ENCODE measurements at places on chromosomes 7 and 10.

DNA sequence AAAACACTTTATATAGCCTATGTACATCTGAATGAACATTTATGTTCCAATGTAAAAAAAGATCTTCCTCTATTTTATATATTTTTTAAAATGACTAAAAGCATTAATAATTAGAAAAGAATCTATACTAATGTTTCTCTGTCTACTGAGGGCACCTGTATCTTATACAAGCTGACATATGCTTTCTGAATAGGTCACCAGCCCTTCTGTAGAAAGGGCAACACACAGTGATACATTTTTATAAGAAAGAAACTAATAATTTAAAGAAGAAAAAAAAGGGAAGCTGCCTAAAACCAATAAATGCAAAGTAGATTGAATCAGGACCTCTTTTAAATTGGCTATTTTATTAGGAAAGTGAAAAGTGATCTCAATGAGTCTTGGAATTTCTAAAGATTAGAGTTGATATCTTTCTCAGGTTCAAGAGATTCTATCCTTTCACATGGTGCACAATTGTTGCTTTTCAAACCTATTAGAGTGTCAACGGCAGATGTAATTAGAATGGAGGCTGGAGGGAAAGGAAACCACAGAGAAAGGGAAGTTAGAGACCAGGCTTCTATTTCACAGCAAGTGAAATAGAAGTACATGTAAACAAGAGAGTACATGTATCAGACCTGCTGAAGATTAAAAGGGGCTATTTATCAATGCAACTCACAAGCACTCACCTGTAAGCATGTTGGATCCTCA lies 6.3 kb downstream of the MTPN start:
- no peak for DNase-seq

DNA sequence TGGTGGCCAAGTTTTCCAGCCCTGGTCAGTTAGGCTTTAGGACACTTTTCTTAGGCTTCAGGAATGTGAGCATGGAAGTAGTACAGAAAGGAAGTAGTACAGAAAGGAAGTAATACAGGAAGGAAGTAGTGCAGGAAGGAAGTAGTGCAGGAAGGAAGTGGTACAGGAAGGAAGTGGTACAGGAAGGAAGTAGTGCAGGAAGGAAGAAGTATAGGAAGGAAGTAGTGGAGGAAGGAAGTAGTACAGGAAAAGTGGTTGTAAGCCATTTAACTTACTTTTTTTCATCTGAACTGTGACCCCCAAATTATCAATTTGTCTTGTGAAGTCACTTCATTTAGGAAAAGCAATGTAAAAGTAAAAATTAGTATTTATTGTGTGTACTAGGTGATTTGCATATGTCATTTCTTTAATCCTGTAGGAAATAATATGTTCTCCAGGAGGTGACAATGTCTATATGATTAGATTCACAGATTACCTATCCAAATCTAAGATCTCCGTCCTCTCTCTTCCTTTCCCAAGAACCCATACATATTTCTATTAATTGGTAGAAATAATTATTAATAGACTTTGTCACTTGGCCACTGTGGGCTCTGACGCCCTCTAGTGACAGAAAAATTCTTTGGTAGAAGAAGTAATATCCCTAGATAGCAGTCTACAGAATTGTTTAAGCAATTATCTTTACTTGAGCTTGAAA lies 3.9 kb upstream of the FAS start:
- DNase-seq, result no peak

DNA sequence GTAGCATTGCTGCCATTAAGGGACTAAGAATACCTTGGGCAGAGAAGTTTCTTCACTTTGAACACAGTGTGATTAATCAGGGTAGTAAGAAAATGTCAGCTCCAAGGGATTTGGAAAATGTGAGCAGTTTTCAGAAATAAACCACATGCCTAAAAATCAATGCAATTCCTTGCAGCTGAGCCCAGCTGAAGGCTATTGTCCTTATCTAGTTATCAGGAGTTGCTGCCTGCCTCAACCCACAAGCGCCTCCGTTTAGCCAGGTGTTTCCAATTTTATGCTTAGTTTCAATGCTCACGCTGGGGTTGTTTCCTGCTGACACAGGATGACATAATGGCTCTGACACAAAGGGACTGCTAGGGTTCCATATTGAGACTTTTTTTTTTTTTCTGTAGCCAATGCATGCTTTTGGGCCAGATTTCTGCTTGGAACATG lies 132.3 kb upstream of the ANK3 start:
- no peak for DNase-seq

DNA sequence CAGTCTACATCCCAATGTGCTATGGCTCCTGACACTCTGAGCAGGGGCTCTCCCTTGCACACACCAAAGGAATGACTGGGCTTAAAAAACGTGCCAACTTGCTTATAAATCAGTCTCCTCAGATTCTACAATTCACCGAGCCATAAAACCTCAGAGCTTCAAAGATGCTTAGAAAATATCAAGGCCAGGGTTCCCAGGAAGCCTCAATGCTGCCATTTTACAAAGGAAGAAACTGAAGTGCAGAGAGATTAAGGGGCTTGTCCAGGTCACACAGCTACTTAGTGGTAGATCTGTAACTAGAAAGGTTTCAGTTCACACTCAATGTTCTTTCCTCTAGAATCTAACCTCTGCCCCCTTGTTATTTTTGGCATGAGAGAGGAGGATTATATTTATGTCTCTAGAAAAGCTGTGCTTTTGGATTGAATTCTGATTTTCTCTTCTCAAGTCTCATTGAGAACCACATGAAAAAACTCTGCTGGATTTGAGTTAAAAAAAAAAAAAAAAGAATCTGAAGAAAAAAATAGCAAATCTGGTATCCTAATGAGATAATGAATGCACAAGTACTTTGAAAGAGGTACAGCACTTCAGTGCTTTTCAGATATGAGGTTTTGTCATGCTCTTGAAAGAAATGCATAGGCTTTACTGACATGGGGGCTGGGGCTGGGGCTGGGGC lies 22.3 kb upstream of the TSPAN33 start:
- no peak for DNase-seq

- DNase-seq, result no peak
Measured at GRCh38 chr7:26787701-26788100, 76.7 kb downstream of the SKAP2 start.

- DNase-seq, result no peak
Measured at GRCh38 chr10:111560027-111560426, 483.2 kb downstream of the ADRA2A start.

- DNase-seq, result no peak
Measured at GRCh38 chr10:113891476-113891875, 37.0 kb downstream of the NHLRC2 start.

DNA sequence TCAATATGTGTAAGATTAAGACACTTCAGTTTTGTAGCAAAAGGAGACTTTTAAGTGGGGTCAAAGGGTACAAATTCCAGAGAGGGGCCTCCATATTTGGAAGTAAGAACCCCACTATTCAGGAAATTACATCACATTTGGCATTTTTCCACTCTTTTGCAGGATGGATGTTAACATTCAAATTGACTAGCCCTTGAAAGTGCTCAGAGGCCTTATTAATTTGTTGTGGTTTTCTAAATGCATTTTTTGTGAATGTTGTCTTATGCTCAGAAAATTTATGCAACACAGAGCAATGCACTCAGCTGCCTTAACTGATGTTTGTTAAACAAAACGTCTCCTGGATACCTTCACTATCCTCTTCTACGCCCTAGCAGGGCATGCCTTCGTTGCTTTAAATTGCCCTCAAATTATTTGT lies 50.9 kb upstream of the PDLIM1 start:
- DNase-seq, result no peak

DNA sequence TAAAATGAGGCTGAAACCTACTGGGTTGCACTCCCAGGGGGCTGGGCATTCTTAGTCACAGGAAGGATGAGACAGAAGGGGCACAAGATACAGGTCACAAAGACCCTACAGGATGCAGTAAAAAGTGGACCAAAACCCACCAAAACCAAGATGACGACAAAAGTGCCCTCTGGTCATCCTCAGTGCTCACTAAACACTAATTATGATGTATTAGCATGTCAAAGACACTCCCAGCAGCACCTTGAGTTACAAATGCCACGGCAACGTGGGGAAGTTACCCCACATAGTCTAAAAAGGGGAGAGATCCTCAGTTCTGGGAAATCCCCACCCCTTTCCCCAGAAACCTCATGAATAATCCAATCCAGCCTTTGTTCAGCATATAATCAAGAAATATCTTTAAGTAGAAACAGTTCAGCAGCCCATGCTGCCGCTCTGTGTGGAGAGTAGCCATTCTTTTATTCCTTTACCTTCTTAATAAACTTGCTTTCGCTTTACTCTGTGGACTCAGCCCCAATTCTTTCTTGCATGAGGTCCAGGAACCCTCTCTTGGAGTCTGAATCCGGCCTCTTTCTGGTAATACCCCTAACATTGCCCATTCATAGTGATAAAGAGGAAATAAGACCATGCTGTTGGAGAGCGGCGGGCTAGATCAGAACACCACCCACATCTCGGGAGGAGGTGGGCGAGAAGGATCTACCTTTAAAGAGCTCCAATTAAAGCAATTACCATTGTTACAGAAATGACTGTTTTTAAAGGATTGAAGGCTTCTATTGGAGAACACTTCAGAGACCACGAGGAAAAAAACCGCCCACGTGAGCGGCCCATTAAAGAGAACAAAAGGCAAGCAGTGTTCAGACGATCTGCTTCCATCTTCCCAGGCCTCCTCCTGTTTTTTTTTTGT lies 170.9 kb downstream of the USP6NL start:
- DNase-seq, result no peak

DNA sequence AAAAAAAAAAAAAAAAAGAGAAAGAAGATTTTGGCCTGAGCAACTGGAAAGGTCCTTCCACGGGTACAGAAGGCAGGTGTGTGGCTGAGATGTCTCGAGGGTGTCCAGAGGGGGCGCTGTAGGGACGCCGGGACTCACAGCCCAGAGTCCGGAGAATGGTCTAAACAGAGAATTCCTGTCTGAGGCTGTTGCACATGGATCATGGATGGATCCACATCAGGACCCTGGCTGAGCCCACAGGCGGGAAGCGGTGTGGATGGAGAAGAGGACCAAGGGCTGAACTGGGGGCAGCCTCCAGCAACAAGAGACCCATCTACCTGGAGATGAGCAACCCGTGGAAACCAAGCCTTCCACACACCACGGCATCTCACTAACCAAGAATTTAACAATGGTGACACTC lies 55.0 kb downstream of the PKD1L1 start:
- DNase-seq, result peak; percentile 44

GRCh38 chr10:47362199-47362598 lies 14.0 kb downstream of the RBP3 start:
- DNase-seq, result no peak

GRCh38 chr10:50231515-50232260 lies 19.6 kb downstream of the ASAH2 start:
- no peak for DNase-seq

- DNase-seq, result no peak
Measured at GRCh38 chr7:18976715-18977471, 140.5 kb downstream of the TWIST1 start.

- DNase-seq, result no peak
Measured at GRCh38 chr10:97254694-97255093, 37.7 kb downstream of the ARHGAP19 start.

DNA sequence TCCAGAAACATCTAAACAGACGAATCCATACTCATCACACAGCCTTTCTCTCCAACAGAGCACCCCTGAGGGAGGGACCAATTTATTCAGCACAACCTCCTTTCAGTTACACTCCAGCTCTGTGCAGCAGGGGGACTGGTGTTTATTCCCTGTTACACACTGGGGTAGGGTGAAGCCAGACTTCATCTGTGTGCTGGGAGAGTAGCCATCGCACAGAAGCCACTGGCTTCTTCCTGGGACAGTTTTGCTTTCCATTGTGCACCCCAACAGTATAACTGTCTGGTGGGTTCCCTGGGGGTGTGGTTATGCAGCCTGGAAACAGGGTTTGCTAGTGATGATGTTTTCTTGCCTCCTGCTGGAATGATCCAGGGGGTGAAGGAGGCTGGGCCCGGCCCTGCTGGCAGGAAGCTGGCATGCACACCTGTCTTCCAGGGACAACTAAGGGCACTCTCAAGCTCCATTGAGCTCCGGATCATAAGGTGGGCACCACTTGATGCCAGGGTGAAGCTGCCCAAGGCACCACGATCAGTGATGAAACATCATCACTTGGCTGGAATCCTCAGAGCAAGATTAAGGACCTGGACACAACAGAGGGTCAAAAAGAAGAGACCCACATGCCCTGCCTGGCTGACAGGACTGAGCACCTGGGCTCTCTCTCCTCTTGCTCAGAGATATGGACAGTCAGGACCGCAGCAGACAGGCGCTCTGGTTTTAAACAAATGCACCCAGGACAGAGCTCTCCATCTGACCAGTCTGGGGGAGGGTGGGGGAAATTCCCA lies 293.2 kb downstream of the GRID1 start:
- DNase-seq, result no peak

DNA sequence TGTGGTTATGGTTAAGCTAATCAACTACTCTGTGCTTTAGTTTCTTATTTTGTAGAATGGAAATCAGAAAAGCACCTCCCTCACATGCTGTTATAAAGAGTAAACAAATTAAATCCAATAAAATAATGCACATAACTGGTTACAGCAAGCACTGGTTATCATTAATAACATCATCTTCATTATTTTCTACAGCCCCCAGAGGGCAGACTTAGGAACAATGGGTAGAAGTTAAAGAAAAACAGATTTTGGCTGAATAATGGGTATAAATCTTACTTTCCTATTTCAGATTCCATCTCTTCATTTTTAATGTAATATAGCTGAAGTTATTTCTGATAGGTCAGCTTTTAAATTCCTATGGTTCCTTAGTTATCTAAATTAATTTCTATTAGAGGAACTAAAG lies 126.5 kb downstream of the DOCK4 start:
- no peak for DNase-seq

GRCh38 chr7:43590862-43591557 lies 8.1 kb downstream of the STK17A start:
- DNase-seq, result no peak

DNA sequence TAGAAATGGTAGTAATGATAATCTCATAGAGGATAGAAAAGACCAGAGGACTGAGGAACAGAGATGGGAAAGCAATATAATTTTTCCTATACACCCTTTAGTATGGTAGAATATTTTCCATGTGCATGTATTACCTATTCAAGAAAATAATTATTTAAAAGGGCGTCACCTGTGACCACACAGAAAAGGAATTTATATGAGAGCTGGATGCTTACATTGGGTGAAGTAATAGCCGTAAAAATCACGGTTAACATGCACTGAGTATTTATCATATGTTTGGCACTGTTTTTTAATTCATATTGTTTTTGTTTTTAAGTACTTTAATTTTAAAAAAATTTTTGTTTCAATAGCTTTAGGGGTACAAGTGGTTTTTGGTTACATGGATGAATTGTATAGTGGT lies 195.1 kb downstream of the IPMK start:
- no peak for DNase-seq

- DNase-seq, result no peak
Measured at GRCh38 chr7:66237906-66238772, 33.0 kb downstream of the TPST1 start.

GRCh38 chr10:5609952-5610616 lies 56.3 kb downstream of the ASB13 start:
- no peak for DNase-seq

Data from 8988T (cell line).